Spleen (tissue), 13 donors: ENCODE measurements at places on chromosomes 2 and 18.

GRCh38 chr2:129329574-129329973 is 649.9 kb upstream of the RAB6C start:
- H3K4me1 ChIP-seq, result no peaks in the 10 kb centered on the region
- no peak overlapping the region for H3K4me3 ChIP-seq
- no peak overlapping the region for H3K27ac ChIP-seq
- no peaks in the 10 kb centered on the region for H3K36me3 ChIP-seq
- no peaks in the 10 kb centered on the region for H3K27me3 ChIP-seq

GRCh38 chr2:160541745-160542144 is 48.1 kb upstream of the RBMS1 start:
- no peaks in the 10 kb centered on the region for H3K27me3 ChIP-seq
- H3K4me1 ChIP-seq, result no peaks in the 10 kb centered on the region
- DNase-seq, result no peak

DNA sequence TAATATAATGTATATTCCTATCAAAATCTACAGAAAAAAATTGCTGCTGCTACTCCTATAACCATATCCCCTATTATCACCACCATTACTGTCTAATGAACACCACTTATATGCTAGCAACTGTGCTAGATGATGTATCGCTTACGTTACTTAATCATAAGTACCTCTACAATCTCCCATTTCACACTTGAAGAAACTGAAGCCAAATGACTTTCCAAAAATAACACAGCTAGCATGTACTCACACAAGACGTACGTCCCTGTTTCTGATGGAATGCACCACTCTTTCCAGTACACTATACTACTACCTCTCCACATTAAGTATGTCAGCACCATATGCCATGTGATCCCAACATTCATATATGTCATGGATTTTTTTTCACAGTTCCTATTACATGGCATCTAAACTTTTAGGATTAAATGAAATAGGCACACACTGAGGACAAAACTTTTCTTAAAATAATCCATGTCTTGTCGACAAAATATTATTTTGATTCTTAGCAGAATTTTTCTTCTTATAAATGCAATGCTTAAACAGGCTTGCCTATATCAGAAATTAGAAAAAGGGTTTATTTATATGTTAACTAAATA is 112.8 kb downstream of the NBAS start:
- H3K36me3 ChIP-seq, result no peaks in the 10 kb centered on the region
- DNase-seq, result no peak
- no peaks in the 10 kb centered on the region for H3K4me1 ChIP-seq
- no peak overlapping the region for H3K4me3 ChIP-seq

DNA sequence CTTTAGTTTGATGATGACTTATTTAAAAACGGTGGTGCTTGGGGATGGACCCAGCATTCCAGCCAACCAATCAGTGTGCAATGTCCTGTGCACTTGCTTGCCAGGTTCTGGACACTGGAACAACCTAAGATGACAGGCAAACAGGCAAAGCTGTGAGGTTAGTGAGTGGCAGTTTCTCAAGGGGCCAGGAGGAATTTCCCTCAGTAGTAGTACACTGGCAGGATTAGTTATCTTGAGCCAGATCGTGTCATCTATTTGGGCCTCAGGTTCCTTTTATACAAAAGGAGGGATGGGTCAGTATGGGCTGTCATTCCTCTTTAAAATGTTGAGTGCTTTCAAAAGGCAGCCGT is 26.6 kb downstream of the MAP4K4 start:
- peaks cover 11% of the 10 kb centered on the region for H3K4me1 ChIP-seq
- peak overlapping the region; percentile 51 for H3K27ac ChIP-seq
- no peaks in the 10 kb centered on the region for H3K36me3 ChIP-seq
- no peaks in the 10 kb centered on the region for H3K27me3 ChIP-seq

DNA sequence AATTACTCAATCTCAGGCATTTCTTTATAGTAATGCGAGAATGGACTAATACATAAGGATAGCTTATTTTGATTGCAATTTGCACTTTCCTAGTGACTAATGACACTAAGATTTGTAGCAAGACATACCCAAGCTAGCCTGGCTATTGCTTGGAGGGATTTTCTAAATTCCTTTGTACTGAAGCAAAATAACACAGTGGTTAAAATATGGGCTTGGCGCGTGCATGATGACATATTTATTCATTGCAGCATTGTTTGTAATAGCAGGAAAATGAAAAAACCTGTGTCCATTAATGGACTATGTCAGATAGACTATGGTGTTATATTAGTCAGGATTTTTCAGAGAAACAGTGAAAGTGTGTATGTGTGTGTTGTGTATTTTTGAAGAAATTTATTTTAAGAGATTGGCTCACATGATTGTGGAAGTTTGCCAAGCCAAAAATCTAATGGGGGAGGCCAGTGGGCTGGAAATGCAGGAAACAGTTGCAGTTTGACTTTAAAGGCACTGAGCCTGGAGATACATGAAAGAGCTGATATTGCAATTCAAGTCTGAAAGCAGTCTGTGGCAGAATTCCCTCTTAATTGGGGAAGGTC is 16.7 kb upstream of the LAPTM4A start:
- no peak overlapping the region for H3K4me3 ChIP-seq
- no peaks in the 10 kb centered on the region for H3K36me3 ChIP-seq
- no peaks in the 10 kb centered on the region for H3K27me3 ChIP-seq
- H3K4me1 ChIP-seq, result no peaks in the 10 kb centered on the region
- H3K27ac ChIP-seq, result no peak overlapping the region

GRCh38 chr2:57908736-57909161 is 137.9 kb upstream of the VRK2 start:
- H3K4me1 ChIP-seq, result peaks cover 14% of the 10 kb centered on the region
- H3K4me3 ChIP-seq, result no peak overlapping the region
- H3K27me3 ChIP-seq, result no peaks in the 10 kb centered on the region
- no peak overlapping the region for H3K27ac ChIP-seq
- no peaks in the 10 kb centered on the region for H3K36me3 ChIP-seq
- DNase-seq, result no peak

DNA sequence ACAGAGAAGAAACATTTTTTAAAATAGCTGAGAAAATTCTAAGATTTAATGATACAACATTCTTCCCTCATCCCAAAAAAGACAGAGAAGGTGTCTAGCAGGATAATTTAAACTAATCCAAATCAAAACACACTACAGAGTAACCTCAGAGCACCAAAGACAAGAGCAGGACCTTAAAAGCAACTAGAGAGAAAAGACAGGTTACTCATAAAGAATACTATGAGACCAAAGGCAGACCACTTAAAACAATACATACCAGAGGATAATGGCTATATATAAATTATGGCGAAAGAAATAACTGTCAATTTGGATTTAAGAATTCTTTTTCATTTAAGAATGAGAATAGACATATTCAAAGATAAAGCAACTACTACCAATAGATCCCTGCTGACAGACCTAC is 40.0 kb downstream of the HDLBP start:
- no peaks in the 10 kb centered on the region for H3K27me3 ChIP-seq
- H3K4me1 ChIP-seq, result peaks cover 47% of the 10 kb centered on the region
- no peaks in the 10 kb centered on the region for H3K36me3 ChIP-seq
- H3K27ac ChIP-seq, result no peak overlapping the region
- DNase-seq, result no peak

DNA sequence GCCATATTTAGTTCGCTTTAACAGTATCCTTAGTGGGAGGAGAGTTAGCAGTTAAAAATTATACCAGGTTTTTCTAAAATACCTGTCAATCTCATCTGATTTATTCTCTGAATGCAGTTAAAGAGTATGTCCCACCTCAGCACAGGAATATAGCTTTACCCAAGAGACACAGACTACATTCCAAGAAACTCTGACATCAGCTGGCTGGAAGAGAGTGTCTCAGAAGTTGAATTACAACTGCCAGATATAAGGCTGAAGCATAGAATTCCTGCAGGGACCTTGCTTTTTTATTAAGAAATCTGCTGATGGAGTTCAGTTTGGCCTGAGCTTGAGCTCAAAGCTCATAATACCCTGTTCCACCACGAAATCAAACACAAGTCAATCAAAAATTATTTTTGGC is 25.4 kb upstream of the CNTNAP5 start:
- no peaks in the 10 kb centered on the region for H3K27me3 ChIP-seq
- no peaks in the 10 kb centered on the region for H3K36me3 ChIP-seq
- DNase-seq, result no peak
- no peaks in the 10 kb centered on the region for H3K4me1 ChIP-seq
- no peak overlapping the region for H3K27ac ChIP-seq

GRCh38 chr2:10909050-10909995 is 2.4 kb upstream of the KCNF1 start:
- H3K4me1 ChIP-seq, result peaks cover 15% of the 10 kb centered on the region
- H3K36me3 ChIP-seq, result no peaks in the 10 kb centered on the region
- DNase-seq, result no peak
- no peak overlapping the region for H3K27ac ChIP-seq

- no peaks in the 10 kb centered on the region for H3K4me1 ChIP-seq
- H3K27me3 ChIP-seq, result no peaks in the 10 kb centered on the region
- H3K36me3 ChIP-seq, result no peaks in the 10 kb centered on the region
- no peak for DNase-seq
- H3K4me3 ChIP-seq, result no peak overlapping the region
Measured at GRCh38 chr2:85291425-85292023, 36.3 kb downstream of the TGOLN2 start.

- H3K36me3 ChIP-seq, result no peaks in the 10 kb centered on the region
- no peak overlapping the region for H3K27ac ChIP-seq
- DNase-seq, result no peak
- peaks cover 36% of the 10 kb centered on the region for H3K4me1 ChIP-seq
- H3K27me3 ChIP-seq, result peaks cover 79% of the 10 kb centered on the region
Measured at GRCh38 chr2:120347396-120348060, 1.6 kb downstream of the INHBB start.
